ENCODE measurements at places on chromosomes 3 and 15.

DNA sequence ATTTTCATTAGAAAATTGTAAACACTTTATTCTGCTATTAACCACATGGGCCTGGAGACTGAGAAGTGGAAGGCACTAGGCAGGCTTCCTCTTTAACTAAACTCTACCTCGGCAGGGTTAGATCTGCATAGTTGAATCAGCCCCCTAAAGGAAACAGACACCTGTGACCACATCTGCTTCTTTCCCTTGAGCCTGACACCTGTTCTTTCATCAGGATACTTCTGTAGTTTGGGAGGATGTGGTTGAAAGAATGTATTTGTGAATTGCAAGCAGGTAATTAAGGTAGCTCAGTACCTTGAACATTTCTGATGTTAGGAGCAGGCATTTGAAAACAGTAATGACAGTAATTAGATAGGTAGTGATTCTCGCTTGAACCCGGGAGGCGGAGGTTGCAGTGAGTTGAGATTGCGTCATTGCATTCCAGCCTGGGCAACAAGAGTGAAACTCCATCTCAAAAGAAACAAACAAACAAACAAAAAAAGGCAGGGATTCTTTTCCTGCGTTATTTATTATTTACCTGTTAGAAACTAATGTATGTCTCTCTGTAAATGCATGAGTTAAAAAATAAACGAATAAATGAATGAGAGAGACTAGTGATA, 468.5 kb downstream of the NLGN1 start:
- DNase-seq = no peak

DNA sequence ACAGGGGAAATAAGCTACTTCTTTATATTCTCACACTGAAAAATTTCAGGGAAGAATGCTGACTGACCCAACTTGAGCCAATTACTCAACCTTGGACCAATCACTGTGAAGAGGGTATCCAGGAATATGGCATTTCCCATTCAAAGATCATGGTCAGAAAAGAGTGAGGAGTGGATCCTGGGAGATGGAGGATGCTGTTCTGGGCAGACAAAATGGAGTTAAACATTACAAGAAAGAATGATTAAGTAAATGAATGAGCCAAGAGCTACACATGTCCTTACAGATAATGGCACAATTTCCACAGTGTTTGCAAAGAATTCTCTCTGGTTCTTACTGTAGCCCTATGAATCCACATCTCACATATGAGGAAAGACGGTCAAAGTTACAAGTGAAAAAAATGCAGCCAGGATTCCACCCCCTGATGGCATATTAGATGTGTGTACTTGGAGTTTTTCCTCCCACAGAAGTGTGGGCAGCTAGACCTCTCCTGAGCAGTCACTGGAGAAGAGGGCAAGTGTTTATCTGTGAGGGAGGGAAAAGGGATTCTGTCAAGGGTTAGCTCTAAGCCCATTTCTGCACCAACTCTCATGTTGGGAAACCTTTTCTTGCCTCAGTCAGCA, 33.8 kb downstream of the AMOTL2 start:
- no peak for DNase-seq

GRCh38 chr3:15541371-15541770, 19.9 kb upstream of the COLQ start:
- DNase-seq = no peak

- DNase-seq = no peak
Measured at GRCh38 chr3:71168121-71168721, 415.3 kb downstream of the FOXP1 start.

DNA sequence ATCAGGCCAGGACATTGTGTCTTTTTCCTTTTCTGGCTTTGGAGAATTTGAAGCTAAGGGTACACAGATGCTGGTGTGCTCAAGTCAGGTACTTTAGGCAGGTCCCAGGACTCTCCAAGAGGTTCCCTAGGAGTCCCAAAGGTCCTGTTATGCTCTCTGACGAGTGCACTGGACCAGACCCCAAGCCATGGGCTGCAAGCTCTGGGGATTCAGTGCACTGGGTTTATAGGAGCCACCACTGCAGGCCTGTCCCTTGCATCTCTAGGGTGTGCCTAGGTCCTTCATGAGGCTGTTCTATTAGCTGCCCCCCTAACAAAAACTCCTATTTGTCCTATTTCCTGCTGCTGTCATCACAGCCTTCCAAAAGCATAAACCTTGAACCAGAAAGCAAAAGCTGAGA, 31.9 kb upstream of the BFSP2 start:
- DNase-seq = no peak

- peak; percentile 59 for DNase-seq
Measured at GRCh38 chr15:92810418-92811138, 89.5 kb upstream of the CHD2 start.

DNA sequence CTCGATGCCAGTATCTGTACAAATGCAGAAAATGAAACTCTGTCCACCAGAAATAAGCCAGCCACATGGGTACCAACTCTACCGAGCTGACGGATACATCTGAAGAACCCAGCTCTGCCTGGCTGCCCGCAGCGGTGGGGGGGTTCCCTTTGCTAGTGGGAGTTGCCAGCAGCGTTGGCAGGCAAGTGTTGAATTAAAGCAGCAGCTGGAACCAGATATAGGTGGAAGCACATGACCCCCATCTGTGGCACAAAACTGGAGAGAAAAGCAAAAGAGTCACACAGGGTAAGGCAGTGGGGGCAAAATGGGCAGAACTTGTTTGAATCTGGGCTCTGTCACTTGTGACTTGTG, 17.9 kb downstream of the CRYGS start:
- no peak for DNase-seq

GRCh38 chr3:187966636-187967406, 187.1 kb upstream of the LPP start:
- no peak for DNase-seq

DNA sequence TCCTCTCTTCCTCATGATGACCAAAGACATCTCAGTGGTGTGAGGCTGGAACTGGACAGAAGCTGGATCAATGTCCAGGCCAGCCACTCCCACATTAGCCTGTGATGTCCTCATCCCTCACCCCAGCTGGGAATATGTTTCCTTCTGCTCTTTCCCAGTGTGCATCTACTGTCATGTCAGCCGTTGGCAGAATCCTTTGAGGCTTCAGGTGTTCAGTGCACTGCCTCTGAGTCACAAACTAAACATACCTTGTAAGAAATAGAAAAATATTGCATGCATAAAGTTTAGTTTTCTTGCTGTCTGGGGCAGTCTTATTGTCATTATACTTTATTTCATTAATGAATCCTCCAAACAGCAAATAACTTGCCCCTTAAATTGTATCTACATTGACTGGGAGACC, 161.6 kb upstream of the RASGRP1 start:
- no peak for DNase-seq

DNA sequence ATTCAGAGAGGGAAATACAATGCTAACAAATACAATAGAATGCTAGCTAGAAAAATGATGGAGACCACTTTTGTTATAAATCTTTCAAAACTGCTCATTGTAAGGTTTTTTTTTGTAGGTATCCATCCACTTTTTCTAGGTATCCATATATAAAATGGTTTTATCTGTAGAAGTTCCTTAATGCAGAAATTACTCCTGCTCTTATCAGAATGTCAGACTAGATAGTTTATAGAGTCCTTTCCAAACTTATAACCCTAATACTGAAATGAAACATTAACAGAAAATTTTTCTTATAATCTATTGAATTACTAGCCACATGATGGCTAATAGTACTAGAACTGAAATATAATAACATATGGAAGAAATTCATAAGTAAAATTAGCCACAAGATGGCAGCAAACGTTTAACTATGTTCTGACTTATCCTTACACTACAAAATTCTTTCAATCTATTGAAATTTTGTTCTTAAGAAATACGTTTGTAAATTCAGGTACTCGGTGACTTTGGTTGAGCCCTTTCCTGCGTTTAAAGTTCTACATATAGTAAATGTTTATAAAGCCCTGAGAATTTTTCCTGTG, 58.5 kb downstream of the ECT2 start:
- DNase-seq = no peak

DNA sequence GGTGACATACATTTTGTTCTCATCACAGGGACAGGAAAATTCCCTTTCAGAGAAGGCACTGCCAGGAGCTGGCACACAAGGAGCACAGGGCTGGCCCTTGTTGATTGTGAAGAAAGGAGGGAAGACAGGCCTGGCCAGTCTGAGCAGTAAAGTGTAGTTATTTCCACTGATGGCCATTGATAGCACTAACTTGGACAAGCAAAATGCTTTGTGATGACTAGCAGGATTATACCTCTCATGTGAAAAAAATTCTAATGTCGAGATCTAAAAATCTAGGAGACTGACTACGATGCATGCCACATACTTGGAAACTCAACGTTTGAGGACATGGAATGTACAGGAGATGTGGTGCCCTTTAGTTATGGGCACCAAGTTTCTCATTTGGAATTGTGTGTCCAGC, 54.3 kb upstream of the ST8SIA2 start:
- DNase-seq = no peak

DNA sequence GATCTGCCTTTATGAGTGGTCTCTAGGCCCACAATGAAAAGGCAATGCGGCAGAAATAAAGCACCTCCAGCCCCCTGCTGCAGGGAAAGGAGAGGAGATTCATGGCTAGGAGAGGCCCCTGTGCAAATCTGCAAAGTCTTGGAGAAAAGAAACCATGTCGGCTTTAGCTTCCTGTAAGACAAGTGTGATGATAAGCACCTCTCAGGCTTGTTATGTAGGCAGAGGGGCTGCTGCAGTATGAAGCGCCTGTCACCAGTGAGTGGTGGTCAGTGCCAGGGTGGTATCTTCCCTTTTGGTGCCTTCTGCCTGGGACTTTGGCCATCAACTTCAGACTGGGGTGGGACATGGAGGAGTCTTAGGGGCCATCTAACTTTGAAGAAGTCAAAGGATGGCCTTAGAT, 59.2 kb upstream of the ARHGEF3 start:
- DNase-seq = no peak

DNA sequence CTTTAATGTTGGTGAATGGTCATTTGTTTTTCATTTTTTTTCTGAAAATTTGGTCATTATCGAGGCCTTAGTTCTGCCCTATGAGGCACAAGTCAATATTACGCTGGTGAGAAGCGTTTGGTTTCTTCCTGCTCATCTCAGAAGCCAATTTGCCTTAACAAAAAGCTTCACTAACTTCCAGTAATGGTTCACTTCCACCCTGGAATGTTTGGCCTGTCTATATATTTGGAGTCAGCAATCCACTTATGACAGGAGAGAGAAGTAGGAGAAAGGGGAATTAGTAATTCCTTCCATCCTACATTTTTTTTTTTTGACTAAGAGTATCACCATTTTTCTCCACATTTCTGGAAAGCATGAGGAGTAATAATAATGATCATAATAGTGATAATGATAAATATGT, 124.4 kb downstream of the DIPK2A start:
- no peak for DNase-seq

DNA sequence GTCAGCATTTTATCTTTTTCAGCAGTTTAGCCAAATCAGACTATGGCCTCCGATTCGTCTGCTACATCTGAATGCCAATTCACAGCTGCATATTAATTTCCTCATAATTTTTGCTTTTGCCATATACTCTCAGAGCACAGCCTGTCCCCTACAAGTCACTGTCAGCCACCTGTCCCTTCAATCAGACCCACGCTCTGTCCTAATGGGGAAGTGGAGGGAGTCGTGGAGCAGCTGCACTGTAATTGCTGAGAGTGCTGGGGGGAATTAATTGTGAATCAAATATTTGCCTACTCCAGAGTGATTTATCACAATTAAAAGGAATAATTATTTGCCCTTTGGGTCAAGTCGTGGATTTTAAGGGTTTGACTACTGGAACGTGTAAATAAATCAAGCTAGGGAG, 75.5 kb downstream of the EBLN2 start:
- DNase-seq = no peak

GRCh38 chr15:88912500-88912921, 668 bp downstream of the MFGE8 start:
- no peak for DNase-seq

DNA sequence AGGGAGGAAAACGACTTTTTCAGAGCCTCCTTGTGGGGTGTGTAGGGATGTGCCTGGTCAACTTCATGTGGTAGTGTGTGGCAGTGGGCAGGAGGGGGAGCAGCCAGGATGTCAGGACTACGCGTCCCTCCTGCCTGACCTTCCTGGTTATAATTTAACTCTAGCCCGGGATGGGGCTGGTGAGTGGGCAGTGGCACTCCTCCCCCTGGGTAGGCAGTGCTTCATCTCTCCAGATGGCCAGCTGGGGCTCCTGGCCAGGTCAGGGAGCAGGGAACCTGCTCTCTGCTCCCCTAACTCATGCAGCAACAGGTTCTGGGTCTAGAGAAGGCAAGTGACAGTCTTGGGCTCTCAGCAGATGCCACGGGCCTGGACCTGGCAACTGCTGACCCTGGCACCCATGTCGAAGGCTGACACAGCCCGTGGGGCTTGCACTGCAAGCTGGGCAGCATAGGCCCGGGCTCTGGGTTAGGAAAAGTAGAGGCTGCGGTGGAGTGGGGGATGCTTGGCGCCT, 2.6 kb downstream of the ITIH4 start:
- DNase-seq = no peak

GRCh38 chr3:127073941-127074820, 91.3 kb downstream of the PLXNA1 start:
- DNase-seq = no peak

- no peak for DNase-seq
Measured at GRCh38 chr3:48475188-48475587, 28.7 kb downstream of the ATRIP start.

- peak; percentile 63 for DNase-seq
Measured at GRCh38 chr15:40046721-40047414, 7.9 kb upstream of the SRP14 start.

- DNase-seq = no peak
Measured at GRCh38 chr3:60133269-60134162, 1083.7 kb upstream of the CFAP20DC start.

DNA sequence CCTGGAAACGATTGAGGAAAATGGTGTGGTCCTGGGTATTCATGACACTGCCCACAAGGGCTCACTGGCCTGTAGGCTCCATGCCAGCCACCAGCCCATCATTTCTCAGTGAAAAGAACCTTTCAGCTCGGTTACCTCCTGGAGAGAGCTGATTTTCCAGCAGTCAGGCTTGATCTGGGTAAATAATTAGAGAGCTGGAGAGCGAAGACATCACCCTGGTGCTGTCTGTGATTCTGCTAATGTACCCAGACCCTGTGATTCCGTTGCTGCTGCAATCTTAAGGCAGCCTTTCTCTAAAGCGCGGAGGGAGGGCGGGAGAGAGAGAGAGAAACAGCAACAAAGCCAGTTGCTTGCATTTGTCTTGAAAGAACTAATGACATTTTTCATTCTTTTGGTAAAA, 221.9 kb upstream of the TOPAZ1 start:
- DNase-seq = no peak

DNA sequence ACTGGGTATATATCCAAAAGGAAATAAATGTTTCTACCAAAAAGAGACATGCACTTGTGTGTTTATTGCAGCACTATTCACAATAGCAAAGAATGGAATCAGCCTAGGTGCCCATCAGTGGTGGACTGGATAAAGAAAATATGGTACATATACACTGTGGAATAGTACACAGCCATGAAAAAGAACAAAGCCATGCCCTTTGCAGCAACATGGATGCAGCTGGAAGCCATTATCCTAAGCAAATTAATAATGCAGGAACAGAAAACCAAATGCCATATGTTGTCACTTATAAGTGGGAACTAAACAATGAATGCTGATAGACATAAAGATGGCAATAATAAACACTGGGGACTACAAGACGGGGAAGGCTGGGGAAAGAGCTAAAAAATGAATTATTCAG, 102.9 kb downstream of the RPL39L start:
- no peak for DNase-seq

GRCh38 chr3:52779837-52780585, 2.6 kb downstream of the ITIH1 start:
- peak; percentile 11 for DNase-seq

- DNase-seq = no peak
Measured at GRCh38 chr3:5195605-5196004, 8.1 kb downstream of the EDEM1 start.

Data from activated T-cell treated with anti-CD3 and anti-CD28 coated beads, Interleukin-2, amount 50 U/mL, for 24 hours (primary cell).